ENCODE measurements at places on chromosomes 1 and 21. TPM values are rescaled to one million over a fixed set of nuclear protein-coding genes. Genes with fewer than 3 reads are reported as not detected.

CDC20 gene
- total RNA-seq, result 191 TPM

PRR9 gene
- not detected for total RNA-seq

TNFRSF1B gene
- not detected for total RNA-seq

SLC2A5 gene
- total RNA-seq, result 0.42 TPM

ERVH48-1 gene
- total RNA-seq, result not detected

MCOLN3 gene
- 1.8 TPM for total RNA-seq

S100A13 gene
- total RNA-seq, result 124 TPM

MYBPH gene
- not detected for total RNA-seq

TSTD1 gene
- 112 TPM for total RNA-seq

WLS gene
- 37.3 TPM for total RNA-seq

SMIM34 gene
- not detected for total RNA-seq

FCRL6 gene
- not detected for total RNA-seq

PLCH2 gene
- 79.0 TPM for total RNA-seq

CRYZL1 gene
- 12.1 TPM for total RNA-seq

LDLRAD1 gene
- 0.42 TPM for total RNA-seq

OR2G6 gene
- not detected for total RNA-seq

PIGR gene
- 0.05 TPM for total RNA-seq

PPFIA4 gene
- total RNA-seq, result 2.6 TPM

DHCR24 gene
- 515 TPM for total RNA-seq

DISC1 gene
- total RNA-seq, result 0.99 TPM

LCE1B gene
- not detected for total RNA-seq
